ENCODE measurements at places on chromosomes 5 and 9.
A peak's percentile ranks its signal among the peaks of the same experiment; 100 is the strongest.

GRCh38 chr5:128714551-128714950 is 176.5 kb upstream of the FBN2 start:
- DNase-seq: no peak

- no peak for DNase-seq
Measured at GRCh38 chr5:68653471-68653870, 437.9 kb downstream of the PIK3R1 start.

GRCh38 chr5:58462623-58463230 is 2.8 kb upstream of the PLK2 start:
- DNase-seq: peak; percentile 43

- DNase-seq: no peak
Measured at GRCh38 chr5:448766-449090, 5.8 kb downstream of the EXOC3 start.

DNA sequence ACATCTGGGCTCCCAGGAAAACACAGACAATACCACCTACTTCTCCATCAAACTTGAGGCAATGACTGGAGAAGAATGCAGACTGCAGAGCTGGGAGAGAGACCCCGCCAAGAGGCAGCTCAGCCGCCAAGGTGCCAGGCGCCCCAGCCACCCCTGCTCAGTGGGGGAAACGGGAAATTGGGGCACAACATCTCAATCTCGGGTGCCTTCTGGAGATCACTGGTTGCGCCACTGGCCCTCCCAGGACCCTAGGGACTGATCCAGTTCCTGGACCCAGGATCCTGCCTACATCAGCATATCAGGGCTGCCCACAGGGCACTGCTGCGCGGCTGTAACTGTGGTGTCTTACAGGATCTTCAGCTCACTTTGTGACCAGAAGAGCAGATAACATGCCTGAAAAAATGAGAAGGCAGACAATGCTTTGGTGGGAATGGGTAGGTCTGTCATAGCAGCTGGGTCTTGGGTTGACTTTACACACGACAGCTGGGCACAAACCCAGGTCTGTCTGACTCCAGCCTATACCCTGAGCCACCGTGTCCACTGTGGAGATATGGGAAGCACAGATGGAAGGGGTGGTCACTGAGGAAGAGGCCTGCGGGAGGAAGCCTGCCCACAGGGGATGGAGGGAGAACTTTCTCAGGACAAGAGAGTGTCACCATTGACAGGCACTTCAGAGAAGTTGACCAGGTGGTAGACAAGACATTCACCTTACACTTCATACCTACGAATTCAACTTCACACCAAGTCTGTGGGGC is 135.2 kb upstream of the RAPGEF1 start:
- no peak for DNase-seq

DNA sequence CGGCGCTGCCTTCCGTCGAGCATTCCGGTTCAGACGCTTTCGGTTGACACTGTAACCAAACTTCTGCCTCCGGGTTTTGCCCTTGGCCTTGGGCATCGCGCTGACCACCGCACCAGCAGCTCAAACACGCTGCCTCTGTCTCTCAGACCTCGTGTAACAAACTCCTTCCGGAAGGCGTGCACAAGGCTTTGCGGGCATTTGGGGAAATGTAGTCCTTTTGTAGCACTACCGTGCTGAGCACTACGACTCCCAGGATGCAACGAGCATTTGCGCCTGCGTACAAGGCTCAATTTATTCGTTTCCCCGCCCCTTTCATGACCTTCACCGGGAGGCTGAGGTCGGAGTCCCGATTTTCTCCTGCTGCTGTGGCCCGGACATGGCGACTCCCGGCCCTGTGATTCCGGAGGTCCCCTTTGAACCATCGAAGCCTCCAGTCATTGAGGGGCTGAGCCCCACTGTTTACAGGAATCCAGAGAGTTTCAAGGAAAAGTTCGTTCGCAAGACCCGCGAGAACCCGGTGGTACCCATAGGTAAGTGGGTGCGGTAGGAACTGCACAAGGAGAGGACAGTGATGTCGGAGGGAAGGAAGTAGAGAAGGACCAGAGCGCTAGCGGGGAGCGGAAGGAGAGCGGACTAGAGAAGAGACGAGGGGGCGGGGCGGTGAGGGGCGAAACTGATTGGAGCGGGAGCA is at the start of the genes HIGD2A and NOP16:
Gene HIGD2A, plus strand, starts transcription at position 308 of the 691 bp plus-strand sequence. Its CDS starts 69 bp downstream, at position 377.
Gene NOP16, minus strand, starts transcription at position 155 of the 691 bp plus-strand sequence. Its CDS starts 59 bp downstream, at position 96.
- DNase-seq: peak; percentile 98

GRCh38 chr5:174733836-174734235 is 9.5 kb downstream of the MSX2 start:
- DNase-seq: no peak

DNA sequence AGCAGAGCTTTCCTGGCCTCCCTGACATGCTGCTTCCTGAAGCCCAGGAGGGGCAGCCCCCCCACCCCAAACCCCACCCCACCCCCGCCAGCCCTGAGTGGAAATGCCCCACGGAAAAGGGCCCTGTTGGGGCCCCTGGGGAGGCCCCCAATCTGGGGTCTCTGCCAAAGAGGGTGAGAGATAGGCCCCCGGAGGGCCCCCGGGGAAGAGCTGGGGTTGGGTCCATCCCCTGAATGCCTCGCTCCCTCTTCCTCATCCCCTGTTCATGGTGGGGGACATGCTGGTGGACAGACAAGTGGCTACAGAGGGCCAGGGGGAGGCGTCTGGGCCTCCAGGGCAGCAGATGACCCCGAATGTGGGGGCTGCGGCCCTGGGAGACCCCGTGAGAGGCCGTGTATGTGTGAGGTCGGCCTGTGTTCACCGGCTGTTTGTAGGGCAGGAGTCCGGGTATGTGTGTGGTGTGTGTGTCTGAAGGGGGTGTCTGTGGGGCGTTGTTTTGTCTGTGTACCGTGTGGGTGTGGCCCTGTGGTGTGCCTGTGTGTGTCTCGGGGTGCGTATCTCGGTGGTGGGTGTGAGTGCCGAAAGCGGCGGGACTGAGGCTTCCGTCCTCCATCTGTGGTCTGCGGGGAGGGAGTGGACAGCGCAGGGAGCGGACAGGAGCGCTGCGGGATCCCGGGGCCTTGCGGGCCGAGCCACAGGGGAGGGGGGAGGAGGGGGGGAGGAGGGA is 11.3 kb downstream of the C9orf50 start:
- peak; percentile 52 for DNase-seq

GRCh38 chr5:170333161-170333910 is 35.8 kb upstream of the LCP2 start:
- DNase-seq: no peak

- no peak for DNase-seq
Measured at GRCh38 chr5:124697501-124697900, 48.9 kb downstream of the ZNF608 start.

DNA sequence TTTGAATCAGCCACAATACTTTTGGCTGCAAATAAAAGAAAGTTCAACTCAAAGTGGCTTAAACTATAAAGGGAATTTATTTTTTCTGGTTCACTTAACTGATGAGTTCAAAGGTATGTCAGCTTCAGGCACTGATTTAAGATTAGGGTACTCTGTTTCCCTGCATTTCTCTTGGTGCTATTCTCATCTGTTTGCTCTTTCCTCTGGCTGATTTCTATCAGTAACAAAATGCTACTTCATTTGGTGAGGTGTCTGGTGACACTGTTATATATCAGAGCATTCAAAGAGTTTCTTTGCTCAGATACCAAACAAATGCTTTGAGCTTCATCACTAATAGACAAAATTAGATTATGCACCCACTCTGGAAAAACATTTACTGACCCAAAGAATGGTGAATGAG is 65.9 kb upstream of the HTR4 start:
- no peak for DNase-seq

GRCh38 chr9:95030920-95031642 is 286.4 kb downstream of the FANCC start:
- no peak for DNase-seq

DNA sequence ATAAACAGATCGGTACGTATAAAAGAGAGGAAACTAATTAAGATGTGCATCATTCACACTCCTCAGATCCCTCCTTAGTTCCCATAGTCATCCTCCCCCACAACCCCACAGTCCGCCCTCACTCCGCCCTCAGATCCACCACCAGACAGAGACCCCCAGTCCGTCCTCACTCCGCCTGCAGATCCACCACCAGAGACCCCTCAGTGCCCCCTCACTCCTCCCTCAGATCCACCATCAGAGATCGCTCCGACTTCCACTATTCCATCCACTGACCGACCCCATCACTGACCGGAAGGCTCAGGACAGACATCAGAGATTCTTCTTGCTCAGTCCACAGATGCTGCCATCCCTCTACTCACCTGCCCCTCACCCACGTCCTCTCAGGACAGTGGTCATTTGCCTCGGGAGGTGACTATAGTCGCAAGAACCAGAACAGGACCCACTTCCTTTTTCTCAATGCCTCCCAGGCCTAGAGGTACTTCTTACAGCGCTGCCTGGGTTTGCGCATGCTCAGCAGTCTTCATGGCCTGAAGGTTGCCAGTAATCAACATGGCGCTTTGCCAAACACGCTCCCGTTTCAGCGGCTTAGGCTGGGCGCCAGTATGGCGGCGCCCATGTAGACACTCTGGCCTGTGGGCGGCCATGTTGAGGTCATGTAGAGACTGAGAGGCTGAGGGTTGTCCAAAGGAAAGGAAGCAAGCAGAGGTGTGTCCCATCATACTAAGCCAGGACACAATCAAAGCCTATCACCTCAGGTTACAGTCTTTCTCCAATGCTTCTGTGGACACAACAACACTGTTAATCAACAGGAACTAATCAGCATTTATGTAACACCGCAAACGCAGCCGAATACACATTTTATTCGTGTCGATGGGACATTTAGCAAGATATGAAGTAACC is at the start of gene ZNF484:
Gene ZNF484, minus strand, starts transcription at position 508 of the 900 bp plus-strand sequence. CDS start 3,009 bp downstream, outside the sequence.
- DNase-seq: peak; percentile 98

DNA sequence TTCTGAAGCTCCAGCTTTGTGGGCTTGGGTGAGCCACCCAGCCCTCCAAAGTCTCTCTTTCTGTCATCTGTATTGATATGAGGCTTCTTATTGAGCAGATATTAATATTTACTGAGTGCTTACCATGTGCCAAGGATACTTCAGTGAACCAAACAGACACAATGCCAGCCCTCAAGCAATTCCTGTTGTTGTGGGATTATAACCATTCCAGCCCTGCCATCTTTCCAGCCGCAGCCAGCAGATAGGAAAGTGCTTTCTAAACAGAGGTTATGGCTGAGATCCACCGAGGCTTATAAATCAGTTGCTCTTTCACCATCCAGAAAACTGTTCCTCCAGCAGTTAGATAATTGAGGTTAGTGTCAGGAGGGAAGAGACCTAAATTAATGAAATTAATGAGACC is 137.7 kb upstream of the ALDH1B1 start:
- no peak for DNase-seq

DNA sequence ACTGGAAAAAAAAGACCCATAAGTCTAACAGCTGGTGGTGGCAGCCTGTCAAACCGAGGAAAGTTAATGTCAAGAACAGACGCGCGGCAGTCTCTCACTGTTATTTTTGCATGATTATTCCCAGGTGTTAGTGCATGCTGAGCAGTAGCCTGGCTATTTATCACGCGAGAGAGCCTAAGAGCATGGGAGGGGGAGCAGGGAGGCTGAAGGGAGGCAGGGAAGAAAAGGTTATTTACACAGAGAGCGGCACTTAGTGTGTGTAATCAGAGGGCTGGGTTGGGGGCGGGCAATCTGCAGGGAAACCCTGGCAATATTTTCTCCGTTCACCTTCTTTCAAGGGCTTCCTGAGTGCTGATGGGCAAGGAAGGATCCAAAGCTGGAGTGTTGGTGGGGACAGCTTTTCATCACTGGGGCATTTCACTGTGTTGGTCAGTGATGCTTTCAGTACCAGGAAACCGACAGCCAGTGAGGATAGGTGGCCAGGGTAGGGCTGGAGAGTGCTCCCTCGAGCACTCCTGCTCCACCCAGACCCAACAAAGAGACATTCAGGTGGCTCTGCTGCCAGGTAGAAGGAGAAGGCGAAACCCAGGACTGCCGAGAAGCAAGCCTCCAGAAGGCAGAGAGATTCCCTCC is 39.6 kb downstream of the ZNF608 start:
- no peak for DNase-seq

- DNase-seq: no peak
Measured at GRCh38 chr5:95841914-95842812, 19.6 kb upstream of the GLRX start.
